Left renal pelvis (tissue), 4 donors: ENCODE measurements at places on chromosomes 7 and 10. TPM values are rescaled to one million over a fixed set of nuclear protein-coding genes. Genes with fewer than 3 reads are reported as not detected.

EN2 gene
- 0.18 TPM for polyA plus RNA-seq

- DNase-seq, result no peak
These were observed 906 bp downstream of the CDK1 start for GRCh38 chr10:60778971-60779796.

SCIN gene
- polyA plus RNA-seq, result 137 TPM

DNA sequence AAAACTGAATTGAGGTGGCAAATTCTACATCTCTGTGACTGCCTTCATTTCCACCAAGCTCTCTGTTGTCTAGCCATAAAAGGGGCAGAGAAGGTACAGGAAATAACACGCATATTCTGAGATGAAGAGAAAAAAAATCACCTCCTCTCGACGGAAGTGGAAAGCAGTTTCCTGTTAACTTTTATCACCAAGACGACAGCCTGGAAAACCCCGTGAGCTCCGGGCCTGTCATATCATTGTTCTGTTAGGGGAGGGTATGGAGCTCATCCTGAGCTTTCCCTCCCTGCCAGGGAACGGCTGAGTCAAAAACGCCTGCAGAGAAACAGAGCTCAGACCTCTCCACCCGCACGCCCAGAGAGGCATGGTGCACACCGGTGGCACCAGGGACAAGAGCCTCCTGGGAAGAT is 200.3 kb downstream of the PRPF18 start:
- DNase-seq, result no peak

DNA sequence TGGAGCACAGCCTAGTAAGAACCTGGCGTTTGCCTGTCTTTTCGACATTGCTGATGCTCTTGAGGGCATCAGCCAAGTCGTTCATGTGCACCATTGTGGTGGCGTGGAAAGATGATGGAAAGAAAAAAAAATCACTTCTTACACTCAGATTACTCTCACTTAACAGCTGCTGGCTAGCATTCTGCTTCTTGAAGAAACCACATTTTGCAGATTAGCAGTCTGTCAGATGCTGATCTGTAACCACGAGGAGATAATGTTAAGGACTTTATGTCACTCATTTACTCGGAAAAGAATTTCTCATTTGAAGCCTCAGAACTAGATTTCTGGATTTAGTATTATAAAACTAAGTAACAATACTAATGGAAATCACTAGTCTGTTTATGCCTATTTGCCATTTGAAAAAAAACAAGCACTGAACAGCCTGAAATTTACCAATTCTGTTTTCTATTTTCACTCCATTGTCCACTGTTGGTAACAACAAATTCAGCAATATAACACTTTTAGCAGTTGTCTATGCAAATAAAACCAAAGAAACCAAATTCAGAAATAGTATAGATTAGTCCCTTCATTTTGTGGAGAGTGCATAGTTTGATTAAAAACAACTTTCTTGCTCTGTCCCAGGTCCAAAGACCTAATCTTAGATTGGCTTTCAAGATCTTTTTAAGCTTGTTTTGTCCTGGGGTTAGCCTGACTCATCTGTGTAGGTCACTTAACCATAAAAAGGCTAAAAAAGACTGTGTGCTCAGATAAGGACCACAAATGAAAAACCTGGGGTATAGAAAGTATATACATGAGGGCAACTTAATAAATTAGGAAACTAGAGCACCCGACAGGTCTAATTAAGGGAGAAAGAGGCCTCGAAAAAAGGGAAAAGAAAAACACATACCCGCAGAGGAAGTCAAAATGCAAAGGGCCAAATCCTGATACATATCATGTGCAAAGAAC is 67.5 kb downstream of the NT5C2 start:
- DNase-seq, result no peak

DNA sequence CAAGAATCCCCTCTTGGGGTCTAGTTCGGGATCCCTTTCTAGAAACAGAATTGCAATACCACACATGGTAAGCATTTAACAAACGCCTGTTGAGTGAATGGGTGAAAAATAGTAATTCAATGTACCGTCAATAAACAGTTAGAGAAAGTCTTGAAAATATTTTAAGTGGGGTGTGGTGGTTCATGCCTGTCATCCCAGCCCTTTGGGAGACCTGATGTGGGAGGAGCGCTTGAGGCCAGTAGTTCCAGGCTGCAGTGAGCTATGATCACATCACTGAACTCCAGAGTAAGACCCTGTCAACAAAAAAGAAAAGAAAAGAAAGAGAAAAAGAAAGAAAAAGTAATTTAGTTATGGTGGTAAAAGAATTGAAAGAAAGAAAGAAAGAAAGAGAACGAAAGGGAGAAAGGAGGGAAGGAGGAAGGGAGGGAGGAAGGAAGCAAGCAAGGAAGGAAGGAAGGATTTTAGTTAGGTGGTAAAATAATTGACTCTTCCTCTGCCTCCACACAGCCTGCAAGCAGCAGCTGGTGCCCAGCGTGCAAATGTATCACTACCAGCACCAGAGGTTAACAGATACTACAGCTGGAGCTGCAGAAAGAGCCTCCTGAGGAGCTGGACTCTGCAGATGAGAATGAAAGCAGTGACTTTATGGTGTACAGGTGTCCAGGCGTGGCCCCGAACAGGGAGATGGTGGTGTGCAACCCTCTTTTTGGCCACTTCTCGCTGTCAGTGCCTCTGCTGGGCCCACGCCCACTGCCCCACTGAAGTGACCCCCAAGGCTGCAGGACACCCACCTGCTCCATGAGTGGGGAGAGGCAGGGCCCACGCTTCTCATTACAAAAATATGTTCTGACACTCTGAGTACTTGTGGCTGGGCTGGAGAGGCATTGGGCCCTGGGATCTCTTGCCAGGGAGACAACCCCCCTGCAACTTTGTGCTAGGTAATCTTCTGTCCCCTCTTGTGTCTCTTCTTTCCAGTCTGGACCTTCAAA is 135.4 kb downstream of the BAMBI start:
- no peak for DNase-seq

DNA sequence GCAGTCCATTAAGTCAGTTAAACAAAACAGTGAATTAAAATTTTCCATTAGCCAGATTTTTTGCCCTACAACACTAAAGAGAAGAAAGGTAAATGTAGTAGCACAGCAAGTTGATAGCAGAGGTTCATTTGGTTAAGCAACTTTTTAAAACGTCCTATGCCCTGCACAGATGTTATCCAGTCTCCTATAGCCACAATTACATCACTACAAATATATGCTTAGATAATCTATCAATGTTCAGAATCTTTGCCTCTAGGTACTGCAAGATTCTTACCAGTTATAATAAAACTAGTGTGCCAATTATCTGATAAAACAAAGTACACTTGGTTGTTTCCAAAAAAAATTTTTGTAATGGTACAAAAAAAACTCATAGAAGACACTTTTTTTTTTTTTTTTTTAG is 175.5 kb upstream of the MYO3A start:
- no peak for DNase-seq

DNA sequence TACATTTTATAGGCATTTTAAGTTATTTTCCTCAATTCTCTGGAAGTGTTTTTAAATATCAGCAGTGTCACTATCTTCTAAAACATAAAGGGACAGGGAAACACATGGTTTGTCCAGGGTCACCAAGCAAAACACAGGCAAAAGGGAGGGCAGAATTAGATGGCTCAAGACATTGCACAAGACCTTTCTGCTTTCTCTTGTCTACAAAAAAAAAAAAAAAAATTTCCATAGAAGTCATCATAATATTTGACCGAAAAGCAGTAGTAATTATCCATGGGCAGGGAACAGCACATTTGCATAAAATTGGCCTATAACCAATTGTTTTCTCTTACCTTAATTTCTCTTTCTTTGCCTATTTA is 703.1 kb upstream of the FZD8 start:
- DNase-seq, result no peak

CYP3A7 gene
- 14.2 TPM for polyA plus RNA-seq

TCAF2 gene
- 1.0 TPM for polyA plus RNA-seq

DNA sequence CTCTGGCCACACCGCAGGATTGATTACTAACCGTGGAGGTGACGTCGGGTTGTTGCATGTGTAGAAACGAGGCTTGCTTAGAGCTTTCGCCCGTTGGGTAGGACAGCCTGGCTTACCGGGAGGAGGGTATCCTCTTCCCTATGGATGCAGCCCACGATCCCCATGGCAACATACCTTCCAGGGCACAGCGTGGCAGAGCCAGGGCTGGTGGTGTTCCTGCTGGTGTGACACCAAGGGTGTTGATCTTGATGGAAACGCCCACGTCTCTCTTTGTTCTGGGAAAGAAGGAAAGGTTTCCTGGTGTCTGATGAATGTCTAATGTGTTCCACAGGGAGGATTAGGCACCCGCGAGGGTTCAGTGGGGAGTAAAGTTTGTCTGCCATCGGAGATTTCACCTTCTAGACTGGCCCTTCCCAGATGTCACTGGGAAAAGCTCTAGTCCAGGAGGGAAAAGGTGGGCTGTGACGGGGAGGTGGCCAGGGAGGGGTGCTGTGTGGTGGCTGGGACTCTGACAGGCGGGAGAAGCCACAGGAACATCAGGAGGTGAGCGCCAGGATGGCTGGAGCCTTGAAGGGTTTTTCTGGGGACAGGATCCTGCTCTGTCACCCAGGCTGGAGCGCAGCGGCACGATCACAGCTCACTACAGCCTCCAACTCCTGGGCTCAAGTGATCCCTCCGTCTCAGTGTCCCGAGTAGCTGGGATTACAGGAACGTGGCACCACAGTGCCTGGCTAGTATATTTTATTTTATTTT is 102.1 kb downstream of the CUX1 start:
- no peak for DNase-seq
